ENCODE measurements at places on chromosomes 7 and 10.

- no peak for DNase-seq
These were observed 94.0 kb downstream of the CYTH3 start for GRCh38 chr7:6178298-6179029.

GRCh38 chr7:73985737-73986141, 42.2 kb upstream of the ELN start:
- DNase-seq = no peak

DNA sequence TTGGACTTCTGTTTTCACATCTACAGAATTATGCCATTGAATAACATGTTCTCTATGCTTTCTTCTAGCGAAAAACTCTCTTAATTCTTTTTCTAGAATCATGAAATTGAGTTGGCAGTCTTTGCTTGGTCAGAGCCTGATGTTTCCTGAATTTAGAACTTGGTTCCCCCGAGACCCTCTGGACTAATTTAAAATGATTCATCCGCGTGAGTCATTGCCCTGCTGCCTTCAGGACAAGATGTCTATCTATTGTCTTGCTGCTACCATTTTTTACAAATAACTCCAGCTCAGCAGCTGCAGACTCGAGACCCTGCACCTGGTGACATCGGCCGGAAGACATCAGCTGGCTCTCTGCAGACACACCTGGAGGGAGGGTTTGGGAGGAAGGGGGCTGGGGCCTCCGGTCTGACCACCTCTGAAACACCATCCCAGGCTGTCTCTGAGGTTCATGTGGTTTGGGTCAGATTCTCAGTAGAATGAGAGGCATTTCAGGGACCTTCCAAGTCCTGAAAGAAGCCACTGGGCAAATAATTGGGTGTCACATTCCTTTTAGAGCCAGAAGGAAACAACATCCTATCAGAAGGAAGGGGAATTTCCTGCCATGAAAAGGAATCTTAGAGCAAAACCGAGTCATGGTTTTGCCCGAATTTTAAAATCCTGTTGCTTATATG, 20.9 kb upstream of the KLF6 start:
- peak; percentile 63 for DNase-seq

DNA sequence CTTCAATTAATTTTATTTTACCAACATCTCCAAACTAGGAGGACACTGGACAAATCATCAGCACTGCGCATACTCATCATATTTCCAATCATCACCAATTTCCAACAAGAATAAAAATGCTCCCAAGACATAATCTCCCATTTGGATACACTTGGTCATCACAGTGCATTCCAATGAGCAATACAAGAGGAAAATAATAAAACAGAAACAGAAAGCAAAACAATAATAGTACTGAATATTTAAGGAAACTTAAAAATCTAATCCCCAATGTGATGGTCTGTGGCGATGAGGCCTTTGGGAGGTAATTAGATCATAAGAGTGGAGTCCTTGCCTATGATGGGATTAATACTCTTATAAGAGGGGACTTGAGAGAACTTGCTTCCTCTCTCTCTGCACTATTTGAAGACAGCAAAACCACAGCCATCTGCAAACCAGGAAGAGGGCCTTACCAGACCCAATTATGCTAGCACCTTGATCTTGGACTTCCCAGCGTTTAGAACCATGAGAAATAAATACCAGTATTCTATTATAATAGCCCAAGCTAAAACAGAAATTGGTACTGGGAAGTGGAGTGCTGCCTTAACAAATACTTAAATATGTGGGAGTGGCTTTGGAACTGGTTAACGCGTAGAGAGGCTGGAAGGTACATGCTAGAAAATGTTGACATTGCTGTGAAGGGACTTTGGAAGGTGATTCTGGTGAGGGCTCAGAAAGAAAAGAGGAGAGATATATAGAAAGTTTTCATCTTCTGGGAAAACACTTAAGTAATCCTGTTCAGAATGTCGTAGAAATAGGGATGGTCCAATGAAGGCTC, 91.5 kb downstream of the JAZF1 start:
- no peak for DNase-seq

GRCh38 chr7:7868572-7868899, 100.1 kb upstream of the GLCCI1 start:
- DNase-seq = no peak

- no peak for DNase-seq
These were observed 242.2 kb downstream of the TSPAN12 start for GRCh38 chr7:120615703-120616102.

DNA sequence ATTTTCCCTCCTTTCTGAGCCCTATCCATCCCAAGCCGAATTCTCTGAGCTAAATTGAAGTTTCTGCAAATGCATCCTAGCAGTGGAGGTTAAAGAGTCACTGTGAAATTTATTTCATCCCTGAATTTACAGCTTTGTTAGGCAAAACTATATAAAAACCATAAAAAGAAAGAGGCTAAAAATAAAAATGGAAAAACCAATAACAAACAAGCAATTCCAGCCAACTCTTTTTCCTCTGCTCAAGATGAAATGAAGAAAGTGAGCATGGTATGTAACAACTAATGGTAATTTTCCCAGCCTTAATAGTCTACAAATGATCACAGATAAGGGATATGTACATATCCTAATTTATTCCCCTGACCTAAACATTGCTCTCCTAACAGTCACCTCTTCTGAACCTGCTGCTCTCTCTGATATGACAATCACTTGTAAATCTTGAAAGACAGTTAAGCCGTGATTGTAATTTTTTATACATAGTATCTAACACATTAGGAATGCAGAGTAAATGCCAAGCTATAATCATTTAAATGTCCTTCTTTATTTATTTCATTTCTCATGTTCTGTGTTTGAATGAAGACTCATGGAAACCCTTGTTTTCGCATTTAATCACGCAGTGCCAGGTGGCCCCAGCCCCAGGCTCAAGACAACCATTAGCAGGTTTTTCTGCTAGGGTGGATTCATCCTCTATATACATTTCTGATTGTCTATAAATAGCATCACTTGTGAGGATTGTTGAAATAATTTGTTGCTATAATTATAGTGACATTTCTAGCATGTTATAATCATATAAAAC, 48.6 kb upstream of the NRP1 start:
- no peak for DNase-seq
